ENCODE measurements at places on chromosomes 3 and 15. TPM values are rescaled to one million over a fixed set of nuclear protein-coding genes. Genes with fewer than 3 reads are reported as not detected.

DNA sequence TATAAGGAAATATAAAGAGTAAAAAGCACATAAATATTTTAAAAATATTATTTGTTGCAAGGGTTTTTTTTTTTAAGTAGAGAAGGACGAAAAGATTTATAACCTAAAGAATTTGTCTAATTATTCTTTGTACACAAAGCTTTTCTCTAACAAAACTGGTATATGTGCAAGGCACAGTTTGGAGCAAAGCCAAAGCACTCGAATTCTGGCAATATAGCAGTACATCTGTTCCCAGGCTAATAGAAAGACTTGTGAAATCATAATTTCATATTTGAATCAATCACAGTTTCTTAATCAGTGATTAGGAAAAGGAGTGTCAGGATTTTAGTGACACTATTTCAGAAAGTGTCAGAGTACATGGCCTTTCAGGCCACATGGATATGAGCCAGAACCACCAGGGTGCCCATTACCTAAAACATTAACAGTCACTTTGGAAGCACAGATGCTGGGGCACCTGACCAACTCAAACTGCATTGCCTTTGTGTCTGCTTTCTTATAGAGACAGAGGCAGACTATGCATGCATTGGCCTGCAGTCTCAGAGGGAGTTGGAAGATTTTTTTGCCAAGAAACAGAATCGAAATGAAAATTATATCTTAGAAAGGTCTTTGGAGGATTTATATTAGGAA, 651.8 kb upstream of the SGO1 start:
- DNase-seq, result no peak

Gene MITF
- total RNA-seq, result 27.4 TPM

Gene TFRC
- total RNA-seq, result 30.1 TPM

DNA sequence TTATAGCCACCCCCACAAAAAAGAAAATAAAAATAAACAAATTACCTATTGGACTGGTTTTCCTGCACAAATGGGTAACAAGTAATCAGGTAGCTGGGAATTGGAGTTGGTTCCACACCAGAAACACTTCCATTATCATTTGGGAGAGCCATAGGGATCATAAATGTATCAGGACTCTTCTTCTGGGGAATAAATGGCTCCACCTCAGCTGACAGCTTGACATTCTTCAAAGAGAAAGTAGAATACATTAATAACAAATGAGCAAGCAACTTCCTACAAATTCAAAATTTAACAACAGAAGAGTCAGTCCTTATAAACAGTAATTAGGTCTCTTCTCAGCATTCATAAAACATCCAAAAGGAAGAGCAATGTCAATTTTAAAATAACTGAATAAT, 8.7 kb downstream of the SECISBP2L start:
- DNase-seq, result no peak

DNA sequence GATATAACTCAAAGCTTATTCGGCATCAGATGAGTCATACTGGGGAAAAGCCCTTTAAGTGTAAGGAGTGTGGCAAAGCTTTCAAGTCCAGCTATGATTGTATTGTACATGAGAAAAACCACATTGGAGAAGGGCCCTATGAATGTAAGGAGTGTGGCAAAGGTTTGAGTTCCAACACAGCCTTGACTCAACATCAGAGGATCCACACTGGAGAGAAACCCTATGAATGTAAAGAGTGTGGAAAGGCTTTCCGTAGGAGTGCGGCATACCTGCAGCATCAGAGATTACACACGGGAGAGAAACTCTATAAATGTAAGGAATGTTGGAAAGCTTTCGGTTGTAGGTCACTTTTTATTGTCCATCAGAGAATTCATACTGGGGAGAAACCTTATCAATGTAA, 7.5 kb downstream of the ZNF621 start:
- DNase-seq, result no peak

- DNase-seq, result no peak
Measured at GRCh38 chr3:59264366-59264765, 214.5 kb upstream of the CFAP20DC start.

- DNase-seq, result no peak
Measured at GRCh38 chr3:164832216-164832615, 246.1 kb downstream of the SI start.

DNA sequence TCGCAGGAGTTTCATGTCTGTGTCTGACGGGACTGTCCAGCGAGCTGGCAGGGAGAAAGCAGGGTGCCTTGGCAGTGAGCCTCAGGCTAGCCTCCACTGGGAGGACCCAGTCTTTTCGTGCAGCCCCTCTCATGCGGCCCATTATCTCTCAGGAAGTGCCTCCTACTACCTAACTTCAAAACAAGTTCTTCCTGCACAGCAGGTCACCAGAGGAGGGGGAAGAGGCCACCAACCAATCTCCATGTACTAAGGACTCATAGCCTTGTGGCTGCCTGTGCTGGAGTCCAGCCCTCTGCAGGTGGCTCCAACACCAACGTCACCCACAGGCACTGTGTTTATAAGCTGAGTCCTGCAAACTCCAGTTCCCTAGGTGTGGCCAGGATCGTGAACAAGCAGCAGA, 4.8 kb downstream of the VIPR1 start:
- DNase-seq, result peak; percentile 53

GRCh38 chr15:70768257-70768883, 5.0 kb upstream of the UACA start:
- DNase-seq, result no peak

DNA sequence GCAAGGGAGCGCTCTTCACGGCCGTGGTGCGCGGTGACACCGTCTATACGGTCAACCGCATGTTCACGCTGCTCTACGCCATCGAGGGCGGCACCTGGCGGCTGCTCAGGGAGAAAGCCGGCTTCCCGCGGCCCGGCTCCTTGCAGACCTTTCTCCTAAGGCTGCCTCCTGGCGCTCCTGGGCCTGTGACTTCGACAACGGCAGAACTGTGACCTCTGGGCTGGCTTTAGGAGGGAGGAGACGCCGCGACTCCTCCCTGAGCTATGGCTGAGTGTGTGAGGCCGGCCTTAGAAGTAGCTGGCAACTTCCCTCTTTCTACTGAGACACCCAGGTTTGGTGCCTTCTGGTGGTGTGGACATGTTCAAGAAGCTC, 1.4 kb downstream of the KBTBD13 start:
- DNase-seq, result no peak

DNA sequence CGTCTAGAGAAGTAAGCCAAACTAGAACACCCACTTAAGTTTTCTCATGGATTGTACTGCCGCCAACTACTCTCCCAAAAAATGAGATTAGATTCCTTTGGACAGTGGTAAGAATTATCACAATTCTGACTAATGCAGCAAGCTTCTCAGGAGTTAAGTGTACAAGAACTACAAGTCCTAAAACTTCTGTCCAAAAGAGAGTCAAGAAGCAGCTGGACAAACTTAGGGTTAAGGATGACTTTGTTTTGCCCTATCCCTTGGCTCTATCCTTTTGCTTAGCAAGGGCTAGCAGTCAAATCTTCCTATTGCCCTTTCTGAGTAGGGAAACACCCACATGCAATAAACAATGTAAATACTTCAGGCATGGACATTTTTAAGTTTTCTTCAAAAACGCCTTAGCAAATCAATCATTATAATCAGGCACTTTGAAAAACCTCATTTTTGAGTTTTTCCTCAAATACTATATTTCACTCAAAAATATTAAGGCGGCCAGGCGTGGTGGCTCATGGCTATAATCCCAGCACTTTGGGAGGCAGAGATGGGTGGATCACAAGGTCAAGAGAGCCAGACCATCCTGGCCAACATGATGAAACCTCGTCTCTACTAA, 19.5 kb downstream of the RAF1 start:
- no peak for DNase-seq

Gene ATP13A5
- not detected for total RNA-seq

DNA sequence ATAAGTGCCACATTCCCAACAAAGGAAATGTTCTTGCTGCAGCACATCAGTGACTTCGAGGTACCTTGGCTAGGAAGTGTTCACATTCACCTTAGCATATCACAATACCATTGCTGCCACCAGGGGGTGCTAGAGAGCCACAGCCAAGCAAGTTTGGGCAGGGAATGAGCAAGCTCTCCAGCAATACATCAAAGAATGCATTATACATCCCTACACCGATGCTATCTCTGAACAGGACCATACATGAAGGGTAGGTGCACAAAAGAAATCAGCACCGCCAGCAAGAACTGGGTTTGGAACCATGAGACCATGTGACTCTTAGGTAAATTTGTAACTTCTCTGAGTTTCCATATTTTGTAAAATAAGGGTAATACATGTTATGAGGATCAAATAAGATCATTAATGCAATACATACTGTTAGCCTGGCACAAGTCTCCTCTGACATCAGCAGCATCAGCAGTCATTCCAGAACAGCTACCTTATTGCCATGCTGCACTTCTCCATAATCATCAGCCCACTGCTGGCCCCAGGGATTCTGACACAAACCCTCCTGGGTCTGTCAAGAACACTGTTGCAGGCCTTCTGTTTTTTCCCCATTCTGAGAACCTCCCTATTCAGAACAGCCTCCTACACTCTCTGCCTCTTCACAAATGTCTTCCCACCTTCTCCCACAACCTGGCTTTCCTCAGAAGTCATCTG, 37.5 kb downstream of the RYK start:
- peak; percentile 87 for DNase-seq

Gene BCHE
- not detected for total RNA-seq

- no peak for DNase-seq
Measured at GRCh38 chr15:92915766-92916435, 15.8 kb downstream of the CHD2 start.

DNA sequence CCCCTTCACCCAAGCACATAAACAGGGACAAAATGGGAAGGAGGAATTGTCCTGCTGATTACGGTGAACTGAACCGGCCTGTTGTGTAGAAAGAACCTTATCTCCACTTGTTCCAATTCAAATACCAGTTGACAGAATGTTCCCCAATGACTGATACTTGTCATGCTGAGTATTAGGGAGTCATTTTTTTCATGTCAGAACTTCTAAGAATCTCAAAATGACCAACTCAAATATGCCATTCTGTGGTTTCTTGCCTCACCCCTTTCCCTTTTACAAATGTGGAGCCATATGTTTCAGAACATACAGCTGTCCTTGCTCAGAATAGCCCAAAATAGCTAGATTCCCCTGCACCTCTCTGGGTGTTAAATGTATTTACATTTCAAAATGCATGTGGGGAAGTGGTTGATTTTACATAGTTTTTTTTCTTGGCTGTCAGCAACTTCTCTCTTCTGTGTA, 405.9 kb upstream of the TBL1XR1 start:
- DNase-seq, result no peak

DNA sequence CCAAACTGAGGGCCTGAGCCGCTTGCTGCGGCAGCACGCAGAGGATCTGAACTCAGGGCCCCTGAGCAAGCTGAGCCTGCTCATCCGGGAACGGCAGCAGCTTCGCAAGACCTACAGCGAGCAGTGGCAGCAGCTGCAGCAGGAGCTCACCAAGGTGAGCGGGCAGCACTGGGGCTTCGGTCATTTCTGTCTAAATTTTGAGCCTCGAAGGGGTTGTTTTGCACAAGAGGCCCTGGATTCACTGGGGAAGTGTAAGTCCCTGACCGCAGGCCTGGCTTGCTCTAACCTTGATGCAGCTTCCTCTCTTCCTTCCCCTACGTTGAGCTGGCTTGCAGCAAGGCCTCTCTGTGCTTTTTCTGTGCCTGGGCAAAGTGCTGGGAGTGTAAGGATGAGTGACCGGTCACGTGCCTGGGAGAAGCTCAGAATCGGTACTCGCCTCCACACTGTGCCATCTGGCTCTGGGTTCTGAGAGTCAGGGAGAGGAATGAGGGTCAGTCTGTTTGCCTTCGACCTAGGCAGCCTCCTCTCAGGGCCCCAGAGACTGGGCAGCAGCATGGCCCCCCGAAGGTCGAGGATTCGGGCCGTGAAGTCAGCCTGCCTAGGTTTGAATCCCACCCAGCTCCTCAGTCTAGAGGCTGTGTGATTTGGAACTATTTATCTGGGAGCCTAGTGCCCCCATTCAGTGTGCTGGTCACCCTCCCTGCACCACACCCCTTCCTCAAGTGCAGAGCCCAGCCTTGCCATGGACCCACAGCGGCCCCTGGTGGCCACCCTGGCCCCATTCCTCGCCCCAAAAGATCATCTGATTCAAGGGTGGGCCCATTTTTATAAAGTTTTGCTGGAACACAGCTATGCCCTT, 1.4 kb downstream of the FES start:
- peak; percentile 36 for DNase-seq

- no peak for DNase-seq
Measured at GRCh38 chr3:176757429-176757828, 439.9 kb downstream of the TBL1XR1 start.
